ENCODE measurements at places on chromosomes 5 and 9.

GRCh38 chr5:60916646-60917045 lies 28.2 kb downstream of the ERCC8 start:
- DNase-seq: peak; percentile 44

DNA sequence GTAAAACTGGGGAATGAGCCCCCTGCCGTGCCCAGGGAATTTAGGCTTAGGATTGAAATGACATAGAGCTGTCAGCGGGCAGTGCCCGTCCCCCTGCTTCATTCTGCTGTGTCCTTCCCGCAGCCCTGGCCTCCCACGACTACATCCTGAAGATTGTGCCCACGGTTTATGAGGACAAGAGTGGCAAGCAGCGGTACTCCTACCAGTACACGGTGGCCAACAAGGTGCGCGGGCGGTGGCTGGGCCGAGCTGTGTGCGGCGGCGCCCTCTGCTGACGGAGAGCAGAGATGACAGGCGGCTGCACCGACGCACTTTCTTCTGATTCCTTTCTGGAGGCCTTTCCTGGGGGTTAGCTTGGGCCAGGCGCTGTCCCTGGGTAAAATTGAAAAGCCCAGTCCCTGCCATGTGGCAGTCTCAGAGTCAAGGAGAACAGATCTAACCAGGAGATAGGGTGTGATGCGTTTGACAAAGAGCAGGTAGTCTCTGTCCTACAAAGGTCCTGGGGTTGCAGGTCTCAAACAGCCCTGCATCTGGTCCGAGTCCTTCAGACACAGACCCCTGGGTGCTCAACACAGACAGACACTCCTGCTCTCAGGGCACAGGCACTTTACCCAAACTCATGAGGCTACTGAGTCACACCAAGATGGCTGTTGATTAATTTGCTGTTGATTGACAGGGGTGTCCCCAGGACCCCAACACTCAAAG lies 26.8 kb upstream of the RPL26L1 start:
- DNase-seq: peak; percentile 70

- DNase-seq: peak; percentile 65
These were observed 217.6 kb downstream of the NFIB start for GRCh38 chr9:14096258-14096922.

DNA sequence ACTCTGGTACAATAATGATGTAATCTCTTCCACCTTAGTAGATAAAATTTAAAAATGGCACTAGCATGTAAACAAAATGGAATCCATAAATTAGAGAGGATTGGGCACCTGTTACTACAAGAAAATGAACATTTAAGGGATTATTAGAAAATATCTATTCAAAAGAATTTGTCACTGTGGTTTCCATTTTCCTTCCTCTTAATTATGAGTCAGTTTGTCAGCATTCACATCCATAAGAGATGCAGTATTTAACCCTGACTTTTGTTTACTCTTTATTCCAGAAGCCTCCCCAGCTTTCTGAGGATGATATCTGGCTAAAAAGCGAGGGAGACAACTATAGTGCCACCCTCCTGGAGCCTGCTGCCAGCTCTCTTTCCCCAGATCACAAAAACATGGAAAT lies 72.1 kb downstream of the C9orf152 start:
- DNase-seq: peak; percentile 52

Data from fibroblast of skin of right biceps (primary cell).